ENCODE measurements at places on chromosomes 7 and 10.

- no peak for DNase-seq
Observed at GRCh38 chr7:91299952-91300775, 35.9 kb downstream of the FZD1 start.

GRCh38 chr7:7861211-7861633 is 107.4 kb upstream of the GLCCI1 start:
- no peak for DNase-seq

GRCh38 chr10:78771808-78772455 is 296.8 kb upstream of the ZMIZ1 start:
- no peak for DNase-seq

DNA sequence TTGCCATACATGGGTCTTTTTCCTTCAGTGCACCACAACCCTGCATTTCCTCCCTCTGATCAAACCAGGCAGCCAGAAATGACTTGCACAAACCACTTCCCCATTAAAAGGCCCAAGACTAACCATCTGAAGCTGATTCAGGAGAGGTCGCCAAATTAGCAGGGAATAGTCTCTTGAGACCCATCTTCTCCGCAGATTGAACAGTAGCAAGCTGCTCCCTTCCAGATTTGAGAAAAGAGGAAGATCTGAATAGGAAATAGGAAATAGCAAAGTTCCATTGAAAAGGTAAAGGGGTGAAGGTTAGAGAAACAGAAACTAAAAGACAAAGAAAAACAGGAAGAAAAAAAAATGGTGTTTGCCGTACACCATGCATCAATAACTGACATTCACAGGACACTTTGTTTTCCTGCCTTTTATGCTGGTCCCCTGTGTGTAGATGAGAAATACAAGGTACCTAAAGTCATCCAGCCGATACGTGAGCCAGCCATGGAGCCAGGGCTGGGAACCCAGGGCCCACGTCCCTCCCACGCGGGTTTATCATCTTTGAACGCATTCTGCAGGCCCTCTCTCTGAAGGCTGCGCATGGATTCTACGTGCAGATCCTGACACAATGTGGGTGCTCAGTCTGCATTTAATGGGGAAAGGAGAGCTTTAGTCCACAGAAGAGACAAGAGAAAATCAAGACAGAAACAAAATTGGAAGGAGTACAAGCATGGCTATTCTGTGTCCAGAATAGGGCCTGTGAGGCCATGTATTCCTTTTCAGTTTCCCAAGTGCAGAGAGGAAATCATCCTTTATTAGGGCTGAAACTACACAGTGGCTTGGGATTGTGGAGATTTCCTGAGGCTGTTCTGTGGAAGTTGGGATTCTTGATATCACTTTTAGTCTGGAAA is 268.4 kb upstream of the NPVF start:
- peak; percentile 48 for DNase-seq

DNA sequence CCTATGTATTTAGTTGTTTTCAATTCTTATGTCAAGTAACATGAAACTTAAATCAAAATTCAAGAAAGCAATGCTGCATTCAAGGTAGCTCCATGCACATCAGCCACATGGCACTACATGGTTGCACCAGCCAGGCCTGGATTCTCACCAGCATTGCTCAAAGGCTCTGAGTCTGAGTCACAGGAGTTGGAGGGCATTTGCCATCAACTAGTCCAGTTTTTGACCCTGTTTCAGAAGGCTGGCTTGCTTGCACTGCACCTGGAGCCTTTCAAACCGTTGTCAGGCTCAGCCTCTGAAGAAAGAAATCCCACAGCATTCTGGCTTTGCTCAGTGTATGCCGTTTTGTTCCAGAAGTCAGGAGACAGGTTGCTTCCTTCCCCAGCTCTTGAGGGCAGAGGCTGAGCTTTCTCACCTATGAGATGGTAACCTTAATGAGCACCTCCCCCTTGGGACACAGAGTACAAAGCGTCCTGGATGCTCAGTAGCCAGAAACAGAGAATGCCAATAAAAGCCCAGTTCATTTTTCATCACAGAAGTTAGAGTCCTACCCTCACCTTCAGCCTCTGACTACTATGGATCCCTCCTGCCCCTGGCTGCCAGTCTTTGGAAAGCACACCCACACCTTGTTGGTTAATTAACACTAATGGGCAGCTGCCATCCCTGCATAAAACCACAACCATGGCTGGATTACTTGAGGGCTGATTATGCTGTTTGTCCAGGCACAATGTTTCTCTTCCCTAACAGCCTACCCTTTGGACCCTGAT is 288.4 kb upstream of the LRRTM3 start:
- DNase-seq = no peak

Measured in GM12864 (cell line).